ENCODE measurements at places on chromosomes 4 and X.

- no peak for DNase-seq
These were observed 248.0 kb downstream of the RBMX2 start for GRCh38 chrX:130649738-130650137.

- no peak for DNase-seq
These were observed 131.6 kb upstream of the TMEM164 start for GRCh38 chrX:109871121-109871888.

- DNase-seq: no peak
These were observed 61.2 kb downstream of the SH3BGRL start for GRCh38 chrX:81263059-81263458.

DNA sequence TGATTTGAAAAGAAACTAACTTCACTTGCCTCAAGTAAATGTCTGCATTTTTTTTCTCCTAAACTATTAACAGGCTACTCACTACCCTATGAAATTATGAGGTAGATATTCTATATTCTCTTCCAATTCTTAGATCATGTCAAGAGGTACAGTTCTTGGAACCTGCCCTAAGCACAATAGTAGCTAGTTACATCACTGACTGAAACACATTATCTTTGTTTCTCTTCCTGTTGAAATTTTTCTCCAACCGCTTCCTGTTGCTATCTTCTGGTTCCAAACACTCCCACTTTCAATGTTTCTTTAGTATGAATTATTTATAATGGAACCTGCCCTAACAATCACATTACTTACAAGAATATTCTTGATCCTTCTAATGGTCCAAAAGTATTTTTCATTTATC is 5.0 kb upstream of the BANK1 start:
- no peak for DNase-seq

GRCh38 chr4:111652986-111653385 is 492.3 kb upstream of the FAM241A start:
- no peak for DNase-seq

DNA sequence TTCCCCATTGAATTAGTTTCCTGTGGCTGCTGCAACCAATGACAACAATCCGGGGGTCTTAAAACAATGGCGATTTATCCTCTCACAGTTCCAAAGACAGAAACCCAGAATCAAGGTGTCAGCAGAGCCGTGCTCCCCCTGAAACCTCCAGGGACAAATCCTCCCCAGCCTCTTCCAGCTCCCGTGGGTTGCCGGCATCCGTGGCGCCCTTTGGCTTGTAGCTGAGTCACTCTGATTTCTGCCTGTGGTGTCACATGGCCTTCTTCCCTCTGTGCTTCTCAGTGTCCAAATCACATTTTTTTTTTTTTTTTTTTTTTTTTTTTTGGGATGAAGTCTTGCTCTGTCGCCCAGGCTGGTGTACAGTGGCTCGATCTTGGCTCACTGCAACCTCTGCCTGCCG is 64.5 kb upstream of the STX18 start:
- no peak for DNase-seq

- DNase-seq: no peak
These were observed 75.8 kb downstream of the STIM2 start for GRCh38 chr4:26936284-26937065.

DNA sequence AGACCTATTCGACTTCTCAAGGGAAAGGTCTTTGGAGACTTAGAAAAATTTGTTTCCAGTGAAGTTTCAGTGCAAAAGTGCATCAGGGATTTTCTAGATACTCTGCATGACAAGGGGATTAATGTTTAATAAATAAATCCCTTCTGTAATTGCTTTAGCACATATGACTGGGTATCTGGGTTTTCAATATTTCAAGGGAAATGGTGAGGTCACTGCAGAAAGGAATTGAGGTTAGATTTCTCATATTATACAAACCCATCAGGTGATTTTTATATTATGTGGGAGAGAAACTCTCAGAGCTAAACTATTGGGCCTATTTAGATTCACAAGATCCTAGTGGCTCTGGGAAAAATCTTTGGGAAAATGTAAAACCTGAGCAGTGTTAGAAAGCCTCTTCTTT is 48.3 kb upstream of the SLC4A4 start:
- no peak for DNase-seq

DNA sequence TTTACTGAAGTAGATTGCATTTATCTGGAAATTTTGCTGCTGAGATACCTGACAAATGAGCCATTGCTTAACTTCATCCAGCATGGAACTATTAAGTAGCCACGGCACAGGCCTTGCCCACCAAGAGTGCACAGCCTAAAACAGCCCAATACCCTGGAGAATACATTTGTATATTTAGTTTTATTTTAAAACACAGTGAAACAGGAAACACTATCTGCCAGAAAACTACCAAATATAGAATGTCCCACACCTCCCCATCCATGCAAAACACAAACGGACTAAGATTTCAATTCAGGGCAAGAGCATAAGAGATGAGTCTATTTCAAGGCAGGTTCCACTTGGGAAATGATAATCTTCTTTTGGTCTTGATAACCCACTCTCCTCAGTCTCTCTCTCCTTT is 57.1 kb downstream of the MAML3 start:
- DNase-seq: no peak

GRCh38 chr4:95363966-95364365 is 184.8 kb downstream of the UNC5C start:
- DNase-seq: no peak

DNA sequence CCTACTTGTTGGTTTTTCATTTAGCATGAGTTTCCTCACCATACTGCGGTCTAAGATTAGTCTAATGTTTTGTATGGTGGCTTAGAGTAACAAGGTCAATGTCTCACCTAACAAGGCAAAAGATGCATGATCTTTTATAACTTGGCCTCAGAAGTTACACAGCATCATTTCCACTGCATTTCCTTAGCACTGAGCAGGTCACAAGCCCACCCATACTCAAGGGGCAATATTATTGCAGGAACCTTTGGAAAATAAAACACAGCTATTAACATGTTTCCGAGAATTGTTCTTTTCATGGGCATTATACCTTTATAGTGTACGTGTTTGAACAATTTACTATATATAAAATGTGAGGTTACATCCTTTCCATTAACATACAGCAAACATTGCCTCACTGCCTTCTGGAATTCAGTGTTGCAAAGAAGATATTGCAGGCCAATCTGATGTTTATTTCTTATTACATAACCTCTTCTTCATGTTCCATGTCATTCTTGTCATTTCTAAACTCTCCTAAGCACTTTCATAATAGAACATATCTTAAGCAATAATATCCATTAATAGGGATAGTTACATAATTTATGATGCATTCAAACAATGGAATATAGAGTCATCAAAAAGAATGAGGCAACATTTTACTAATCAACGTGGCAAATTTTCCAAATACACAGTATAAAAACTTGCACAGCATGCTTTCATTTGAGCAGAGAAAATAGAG is 153.8 kb downstream of the AREG start:
- no peak for DNase-seq

DNA sequence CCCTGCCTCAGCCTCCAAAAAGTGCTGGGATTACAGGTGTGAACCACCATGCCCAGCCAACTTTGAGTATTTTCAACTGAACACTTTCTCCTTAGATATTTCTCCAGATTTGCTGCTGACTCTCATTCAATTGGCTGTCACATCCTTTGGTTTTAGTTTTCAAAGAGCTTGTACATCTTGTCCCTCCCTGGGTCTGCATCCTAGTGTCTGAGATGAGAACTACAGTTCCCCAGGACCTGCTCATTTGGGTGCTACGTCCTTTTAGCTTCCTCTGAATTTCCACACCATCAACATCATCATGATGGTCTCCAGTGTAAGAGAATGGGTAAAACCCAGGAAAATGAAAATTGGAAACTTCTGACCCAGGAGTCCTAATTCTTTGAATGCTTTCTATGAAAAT is 312.9 kb downstream of the NLGN4X start:
- no peak for DNase-seq

- peak; percentile 25 for DNase-seq
These were observed 395.2 kb downstream of the SPOCK3 start for GRCh38 chr4:166838975-166839614.

DNA sequence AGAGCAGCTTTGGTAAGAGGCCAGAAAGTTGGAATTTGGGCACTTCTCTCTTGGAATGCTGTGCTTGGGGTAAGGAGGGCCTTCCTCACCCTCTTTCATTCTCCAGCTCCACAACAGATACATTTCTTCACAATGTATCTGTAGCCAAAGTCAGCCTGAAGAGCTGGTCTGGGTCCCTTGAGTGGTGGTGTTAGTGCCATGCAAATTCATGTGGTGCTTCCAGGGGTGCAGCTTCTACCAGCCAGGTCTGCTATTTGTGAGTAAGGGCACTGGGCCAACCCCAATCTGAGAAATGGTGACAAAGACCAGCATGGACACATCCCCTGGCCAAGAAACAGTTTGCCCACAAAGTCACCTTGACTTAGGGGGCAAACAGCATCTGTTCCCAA is 17.8 kb downstream of the AMER1 start:
- no peak for DNase-seq

- no peak for DNase-seq
These were observed 58.2 kb downstream of the ZNF827 start for GRCh38 chr4:145880355-145880960.

- DNase-seq: peak; percentile 42
These were observed 4.2 kb upstream of the TMEM154 start for GRCh38 chr4:152684007-152684406.

GRCh38 chr4:189809241-189809735 is 131.4 kb upstream of the FRG1 start:
- no peak for DNase-seq

DNA sequence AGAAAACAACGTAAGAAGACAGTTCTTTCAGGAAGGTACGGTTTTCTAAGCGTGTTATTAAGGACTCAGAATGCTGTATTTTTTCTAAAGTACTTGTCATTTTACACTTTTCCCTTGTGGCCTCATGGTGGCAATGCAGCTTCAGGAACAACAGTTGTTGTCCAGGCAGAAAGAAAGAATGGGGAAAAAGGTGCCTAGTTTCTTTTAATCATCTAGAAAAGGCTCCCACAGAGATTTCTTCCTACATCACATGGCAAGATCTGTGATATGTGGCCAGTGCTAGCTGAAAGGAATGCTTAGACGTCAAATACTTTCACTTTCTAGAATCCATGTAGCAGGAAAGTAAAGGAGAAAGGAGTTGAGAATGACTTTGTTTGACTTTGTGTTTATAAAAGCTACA is 49.0 kb upstream of the TRAM1L1 start:
- DNase-seq: peak; percentile 17

DNA sequence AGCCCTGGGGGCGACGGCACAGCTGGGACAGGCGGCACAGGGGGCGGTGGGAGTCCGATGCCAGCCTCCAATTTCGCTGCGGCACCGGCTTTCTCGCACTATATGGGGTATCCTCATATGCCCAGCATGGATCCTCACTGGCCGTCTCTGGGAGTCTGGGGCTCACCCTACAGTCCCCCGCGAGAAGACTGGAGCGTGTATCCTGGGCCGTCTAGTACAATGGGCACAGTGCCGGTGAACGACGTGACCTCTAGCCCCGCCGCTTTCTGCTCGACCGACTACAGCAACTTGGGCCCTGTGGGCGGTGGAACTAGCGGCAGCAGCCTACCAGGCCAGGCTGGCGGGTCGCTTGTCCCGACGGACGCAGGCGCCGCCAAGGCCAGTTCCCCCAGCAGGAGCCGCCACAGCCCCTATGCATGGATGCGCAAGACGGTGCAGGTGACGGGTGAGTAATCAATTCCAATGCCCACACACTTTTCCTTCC is 500 bp downstream of the CDX4 start:
- no peak for DNase-seq

- DNase-seq: no peak
These were observed 71.1 kb upstream of the ZCCHC13 start for GRCh38 chrX:74232859-74233258.
